Amygdala (tissue), 56 donors: ENCODE measurements at places on chromosomes 1 and 21.

DNA sequence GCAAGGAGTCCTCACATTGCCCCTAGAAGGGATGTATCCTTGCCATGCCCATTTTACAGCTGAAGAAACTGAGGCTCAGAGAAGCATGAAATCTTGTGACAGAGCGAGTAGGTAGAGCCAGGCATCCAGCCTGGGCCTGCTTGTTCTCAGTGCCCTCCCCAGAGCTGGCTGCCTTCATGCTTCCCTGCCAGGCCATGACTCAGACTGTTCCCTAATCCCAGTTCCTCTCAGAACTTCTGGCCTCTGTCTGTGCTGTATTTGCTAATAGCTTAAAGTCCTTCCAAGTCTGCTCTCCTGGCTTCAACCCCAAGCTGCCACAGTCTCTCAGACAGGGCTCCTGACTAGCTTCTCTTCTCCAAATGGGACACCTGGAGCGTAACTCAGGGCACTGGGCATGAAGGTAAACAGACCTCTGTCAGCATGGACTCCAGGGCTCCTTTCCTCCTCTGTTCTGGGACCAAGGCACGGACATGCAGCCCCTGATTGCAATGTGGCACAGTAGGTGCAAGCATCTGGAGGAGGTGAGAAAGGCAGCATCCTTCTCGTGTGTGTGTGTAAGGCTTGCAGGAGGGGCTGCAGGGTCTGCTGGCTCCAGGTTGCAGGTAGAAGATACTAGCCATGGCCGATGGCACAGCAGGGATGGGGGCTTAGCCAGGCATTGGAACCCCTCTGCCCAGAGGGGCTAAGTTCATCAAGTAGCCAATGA, 122.7 kb downstream of the HMGB4 start:
- DNase-seq: no peak

- no peak for DNase-seq
Measured at GRCh38 chr1:36123356-36123755, 1.7 kb downstream of the COL8A2 start.

- DNase-seq: no peak
Measured at GRCh38 chr1:186605762-186606350, 74.4 kb downstream of the PTGS2 start.

GRCh38 chr1:28735961-28736449, 735 bp upstream of the YTHDF2 start:
- no peak for DNase-seq

GRCh38 chr1:99017655-99018054, 13.0 kb upstream of the PLPPR5 start:
- no peak for DNase-seq

- DNase-seq: no peak
Measured at GRCh38 chr1:226945106-226945857, 5.2 kb downstream of the COQ8A start.
